ENCODE measurements at places on chromosomes 5 and 9.
A peak's percentile ranks its signal among the peaks of the same experiment; 100 is the strongest.

DNA sequence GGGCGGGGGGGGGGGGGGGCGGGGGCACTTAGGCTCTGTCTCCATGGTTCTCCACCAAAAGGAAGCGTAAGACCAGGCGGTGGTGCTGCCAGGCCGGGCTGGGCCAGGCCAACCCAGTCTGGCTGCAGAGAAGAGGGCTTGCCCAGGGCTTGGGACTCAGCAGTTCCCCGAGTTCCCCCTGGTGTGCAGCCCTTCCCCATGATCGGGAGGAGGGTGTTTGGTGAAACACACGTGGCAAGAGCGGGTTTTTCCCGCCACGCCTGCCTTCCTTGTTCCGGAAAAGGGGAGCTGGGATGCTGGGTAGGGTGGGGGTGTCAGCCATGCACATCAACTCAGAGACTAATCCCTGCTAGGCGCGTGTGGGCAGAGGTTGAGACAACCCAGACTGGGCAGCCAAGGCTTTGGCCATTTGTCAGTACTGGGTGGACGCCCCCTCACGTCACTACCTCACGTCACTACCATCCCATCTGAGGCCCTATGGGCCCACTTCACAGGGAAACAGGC, 32.9 kb downstream of the PRRX2 start:
- no peak for DNase-seq

DNA sequence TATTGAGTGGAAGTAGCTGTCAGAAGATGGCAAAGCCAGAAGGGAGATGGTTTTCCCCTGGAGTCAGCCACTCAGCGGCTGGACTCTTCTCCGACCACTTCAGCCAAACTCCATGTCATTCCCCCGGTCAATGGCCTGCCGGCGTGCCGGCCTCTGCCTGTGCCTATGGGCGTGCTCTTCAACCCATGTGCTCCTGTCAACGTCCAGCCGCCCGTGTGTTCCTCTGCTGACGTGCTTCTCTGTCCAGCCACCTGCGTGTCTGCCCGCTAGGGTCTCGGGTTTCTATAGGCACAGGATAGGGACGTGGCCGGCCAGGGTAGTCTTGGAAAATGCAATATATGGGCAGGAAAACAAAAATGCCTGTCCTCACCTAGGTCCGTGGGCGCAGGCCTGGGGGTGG, 77.7 kb upstream of the RUFY1 start:
- DNase-seq = no peak

- DNase-seq = no peak
These were observed 31.7 kb upstream of the MEIKIN start for GRCh38 chr5:131977212-131977604.

DNA sequence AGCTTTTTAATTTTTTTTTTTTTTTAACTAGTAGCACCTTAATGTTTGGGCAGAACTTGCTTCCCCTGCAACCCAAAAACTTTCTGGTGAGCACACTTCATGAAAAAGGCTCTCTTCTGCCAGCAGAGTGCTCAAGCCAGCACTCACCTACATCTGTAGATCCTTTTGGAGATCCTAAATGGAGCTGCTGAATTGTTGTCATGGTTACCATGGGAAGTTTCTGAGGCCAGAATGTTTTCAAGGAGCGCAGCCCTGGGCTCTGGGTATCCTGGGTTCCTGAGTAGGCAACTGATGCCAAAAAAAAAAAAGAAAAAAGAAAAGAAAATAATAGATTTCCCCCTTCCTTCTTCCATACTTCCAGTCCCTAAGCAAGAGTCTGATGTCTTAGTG, 3.1 kb upstream of the CPEB4 start:
- no peak for DNase-seq

GRCh38 chr5:4563400-4563799, 576.7 kb upstream of the ADAMTS16 start:
- no peak for DNase-seq

GRCh38 chr9:14027116-14027800, 286.7 kb downstream of the NFIB start:
- DNase-seq = peak; percentile 49
